Cortex of kidney (tissue), 1 donor: ENCODE measurements at places on chromosomes 5 and 9.

DNA sequence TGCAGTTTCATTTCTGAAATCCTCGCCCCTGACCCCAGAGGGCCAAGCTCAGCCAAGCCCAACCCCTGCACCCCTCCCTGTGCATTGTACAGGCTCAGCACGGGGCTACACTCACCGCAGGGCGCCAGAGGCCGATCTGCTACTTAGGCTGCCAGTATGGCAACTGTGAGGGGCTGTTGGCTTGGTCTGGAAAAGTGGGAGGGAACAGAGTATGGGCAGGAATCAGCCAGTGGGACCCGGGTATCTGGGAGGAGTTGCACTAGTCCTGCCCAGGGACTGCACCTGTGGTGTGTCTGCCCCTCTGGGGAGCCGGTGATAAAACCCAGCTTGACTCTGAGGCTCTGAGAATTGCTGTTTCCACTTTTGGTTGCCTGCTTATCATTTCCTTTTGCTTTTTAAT lies 167.4 kb upstream of the KIF2A start:
- no peak for DNase-seq

DNA sequence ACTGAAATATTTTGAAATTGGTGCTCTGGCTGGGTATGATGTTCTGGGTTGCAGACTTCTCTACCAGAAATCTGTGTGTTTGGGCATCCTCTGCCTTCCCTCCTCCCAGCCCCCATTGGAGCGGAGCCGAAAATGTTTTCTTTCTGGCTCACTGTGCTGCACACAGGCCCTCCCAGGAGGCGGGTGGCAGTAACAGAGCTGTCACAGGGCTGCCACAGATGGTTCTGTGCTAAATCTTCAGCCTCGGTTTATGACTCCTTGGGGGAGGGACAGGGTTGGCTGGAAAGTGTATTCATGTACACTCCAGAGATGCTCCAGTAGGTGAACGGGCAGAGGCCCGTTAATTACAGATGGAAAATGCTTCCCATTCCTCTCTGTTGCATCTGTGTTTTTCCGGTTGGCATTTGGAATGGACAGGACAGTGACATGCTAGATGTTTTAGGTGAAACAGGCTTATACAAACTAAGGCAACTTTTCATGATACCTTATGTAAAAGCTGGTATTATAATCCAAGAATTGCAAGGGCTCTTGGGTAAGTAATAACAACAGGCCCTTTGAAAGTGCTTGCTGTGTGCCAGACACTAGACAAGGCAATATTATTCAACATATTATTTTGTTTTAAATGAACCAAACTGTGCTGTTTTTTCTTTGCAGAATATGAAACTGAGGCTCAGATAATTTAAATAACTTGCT lies 180.2 kb downstream of the ADCY2 start:
- no peak for DNase-seq

DNA sequence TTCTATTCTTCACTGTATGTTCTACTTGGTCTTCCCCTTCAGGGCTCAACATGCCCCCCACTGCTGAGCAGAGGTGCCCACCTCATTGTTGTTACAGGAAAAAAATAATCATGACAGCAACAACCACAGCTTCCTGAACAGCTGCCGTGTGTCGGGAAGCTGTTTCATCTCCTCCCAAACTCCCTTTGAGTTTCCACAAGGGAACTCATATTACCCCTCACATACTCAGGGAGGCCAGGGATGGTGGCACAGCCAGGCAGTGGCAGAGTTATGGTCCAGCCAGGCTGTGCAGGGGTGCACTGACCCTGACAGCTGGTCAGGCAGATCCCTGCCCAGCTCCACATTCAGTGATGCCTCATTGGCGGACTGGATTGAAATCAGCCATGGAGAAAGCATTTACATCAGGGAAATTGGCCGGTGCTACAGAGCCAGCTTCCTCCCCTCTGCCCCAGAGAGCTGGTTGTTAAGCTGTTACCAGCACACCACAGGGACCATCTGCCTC lies 37.3 kb downstream of the SARDH start:
- no peak for DNase-seq

DNA sequence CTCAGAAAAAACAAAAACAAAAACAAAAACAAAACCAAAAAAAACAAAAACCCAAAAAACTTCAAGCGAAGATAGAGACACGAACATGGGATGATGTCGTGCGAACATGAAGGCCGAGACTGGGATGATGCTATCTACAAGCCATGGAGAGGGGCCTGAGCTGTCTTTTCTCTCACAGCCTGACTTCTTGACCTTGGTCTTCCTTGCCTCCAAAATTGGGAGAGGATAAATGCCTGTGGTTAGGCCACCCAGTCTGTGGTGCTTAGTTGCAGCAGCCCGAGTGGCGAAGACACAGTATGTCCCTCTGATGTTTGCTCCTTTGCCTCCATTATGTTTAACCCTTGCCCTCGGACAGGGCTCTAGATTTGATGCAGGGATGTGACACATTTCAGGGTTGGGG lies 130.4 kb upstream of the BASP1 start:
- DNase-seq: no peak

DNA sequence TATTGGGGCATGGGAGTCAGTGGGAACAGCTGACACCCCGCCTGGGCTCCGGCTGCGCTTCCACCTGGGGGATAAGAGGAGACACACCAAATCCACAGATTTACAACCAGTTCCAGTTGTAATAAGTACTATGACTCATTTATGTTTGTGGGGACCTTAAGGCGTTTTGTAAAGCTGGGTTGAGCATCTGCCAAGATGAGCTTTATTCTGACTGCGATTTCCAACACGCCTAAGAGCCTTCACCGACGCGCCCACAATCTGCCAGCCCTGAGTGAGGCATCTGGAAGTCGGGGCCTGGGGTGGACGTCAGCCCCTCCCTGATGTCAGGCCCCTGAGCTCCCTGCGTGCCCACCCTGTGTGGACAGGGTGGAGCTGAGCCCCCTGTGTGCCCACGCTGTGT lies 14.3 kb upstream of the LHX3 start:
- DNase-seq: no peak

GRCh38 chr5:128559300-128560297 lies 21.6 kb upstream of the FBN2 start:
- no peak for DNase-seq

DNA sequence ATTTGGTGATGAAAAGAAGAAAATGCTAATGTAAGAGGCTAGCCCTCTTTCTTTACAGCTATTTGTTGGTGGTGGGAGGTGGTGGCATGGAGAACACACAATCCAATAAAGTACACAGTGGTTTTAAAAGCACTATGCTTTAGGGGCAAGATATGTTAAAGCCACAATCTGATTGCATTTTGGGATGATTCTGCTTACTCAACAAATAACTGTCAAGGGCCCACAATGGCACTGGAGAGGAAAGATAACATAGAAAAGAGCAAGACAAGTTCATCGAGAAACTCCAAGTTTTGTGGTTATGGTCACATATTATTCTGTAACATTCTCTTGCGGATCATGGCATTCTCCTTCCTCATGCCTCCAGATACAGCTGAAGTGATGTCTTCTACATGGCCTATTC lies 38.8 kb downstream of the OTP start:
- DNase-seq: no peak
